Stimulated activated CD8-positive, alpha-beta memory T cell treated with anti-CD3 and anti-CD28 coated beads, Interleukin-2, amount 100 ng/mL, for 1 hour (primary cell): ENCODE measurements at places on chromosomes 5 and 9.

GRCh38 chr5:172731680-172732074 lies 39.3 kb downstream of the DUSP1 start:
- DNase-seq: no peak

DNA sequence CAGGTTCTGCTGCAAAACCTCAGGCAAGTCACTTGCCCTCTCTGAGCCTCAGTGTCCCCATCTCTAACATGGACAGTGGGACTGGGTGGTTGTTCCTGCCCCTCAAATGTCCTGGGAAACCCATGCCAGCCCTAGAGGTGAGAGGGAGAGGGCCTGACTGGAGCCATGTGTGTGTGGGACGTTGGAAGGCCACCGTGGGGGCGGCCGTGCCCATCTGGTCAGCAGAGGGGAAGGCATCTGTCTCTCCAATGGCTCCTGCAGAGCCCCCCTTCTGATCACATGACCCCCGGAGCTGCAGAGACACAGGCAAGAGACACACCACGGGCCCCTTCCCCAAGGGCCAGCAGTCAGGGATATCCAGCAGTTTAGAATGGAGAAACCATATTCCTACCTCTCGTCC lies 1.7 kb downstream of the DNM1 start:
- no peak for DNase-seq

DNA sequence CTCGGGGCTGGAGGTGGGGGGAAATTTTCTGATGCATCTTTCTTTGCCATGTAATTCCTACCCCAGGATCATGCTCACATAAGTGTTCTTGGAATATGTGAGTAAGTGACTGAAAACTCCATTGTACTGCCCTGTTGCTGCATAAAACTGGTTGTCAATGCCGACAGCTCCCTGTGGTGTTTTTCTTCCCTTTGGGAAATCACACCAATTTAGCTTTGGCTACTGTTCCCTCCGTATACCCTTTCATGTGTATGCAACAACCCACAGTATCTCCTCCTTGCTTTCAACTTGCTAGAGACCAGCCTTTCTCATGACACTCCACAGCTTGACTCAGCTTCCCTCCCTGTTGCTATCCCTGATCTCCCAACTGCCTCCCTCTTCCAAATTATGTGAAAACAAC lies 240.6 kb downstream of the TRIM32 start:
- no peak for DNase-seq

- no peak for DNase-seq
These were observed 10.2 kb downstream of the DCANP1 start for GRCh38 chr5:135436951-135437418.

DNA sequence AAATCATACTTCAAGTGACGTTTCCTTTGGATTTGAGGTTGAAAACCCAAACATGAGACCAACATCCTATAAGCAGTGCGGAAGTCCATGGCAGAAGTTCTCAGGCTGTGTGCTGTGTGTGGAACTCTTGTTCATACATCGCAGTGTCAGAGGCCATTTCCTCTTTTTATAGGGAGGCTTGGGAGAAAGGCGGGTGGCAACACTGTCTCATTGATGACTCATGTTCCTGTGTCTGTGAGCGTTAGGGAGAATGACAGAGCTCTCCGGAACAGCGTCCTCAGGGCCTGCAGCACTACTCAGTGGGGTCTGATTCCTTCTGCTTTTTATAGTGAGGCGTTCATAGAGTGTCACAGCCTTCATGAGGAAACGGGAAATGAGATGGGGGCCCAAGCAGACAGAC lies 98.8 kb upstream of the BASP1 start:
- DNase-seq: no peak

GRCh38 chr5:98627121-98627520 lies 146.3 kb upstream of the RGMB start:
- no peak for DNase-seq

- DNase-seq: no peak
These were observed 2.3 kb downstream of the EFNA5 start for GRCh38 chr5:107668154-107669095.

DNA sequence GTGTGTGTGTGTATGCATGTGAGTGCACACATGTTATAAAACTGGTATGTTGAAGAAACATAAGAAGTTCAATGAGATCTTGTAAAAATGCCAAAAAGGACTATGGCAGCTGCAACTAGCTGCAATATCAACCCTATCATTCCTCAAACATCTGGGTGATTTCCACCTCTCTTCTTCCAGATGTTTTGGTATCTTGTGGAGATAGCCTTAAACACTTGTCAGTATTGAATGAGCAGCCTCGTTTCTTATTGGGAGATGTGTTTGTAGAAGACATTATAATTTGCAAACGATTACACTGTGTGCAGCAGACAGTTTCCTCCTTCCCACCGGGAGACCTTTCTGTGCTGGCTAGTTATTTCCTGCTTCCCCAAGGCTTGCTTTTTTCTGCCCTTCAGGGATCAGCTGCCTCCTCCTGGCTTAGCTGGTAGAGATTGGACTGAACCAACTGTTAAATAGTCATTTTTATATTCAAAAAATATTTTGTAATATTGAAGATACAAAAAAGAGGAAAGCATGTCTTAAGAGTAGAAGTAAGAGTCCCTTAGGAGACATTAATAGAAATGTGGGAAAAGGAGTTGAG lies 168.4 kb upstream of the MPDZ start:
- DNase-seq: no peak

DNA sequence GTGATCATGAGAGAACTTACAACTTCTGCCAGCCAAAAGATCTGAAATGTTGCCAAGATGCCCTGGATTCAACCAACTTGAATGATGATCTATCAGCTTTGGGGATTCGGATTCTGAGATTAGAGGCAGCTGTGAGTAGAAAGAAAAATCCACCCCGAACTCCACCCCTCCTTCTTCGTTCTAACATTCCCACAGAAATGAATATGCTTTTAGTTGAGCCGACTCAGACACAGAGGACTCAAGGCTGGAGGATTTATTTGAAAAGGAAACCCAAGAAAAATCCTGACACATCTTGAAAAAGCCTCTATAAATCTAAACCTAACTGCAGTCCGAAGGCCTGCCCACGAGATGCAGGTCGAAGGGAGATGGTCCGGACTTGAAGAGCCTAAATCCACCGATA lies 275.0 kb downstream of the GAS1 start:
- no peak for DNase-seq

DNA sequence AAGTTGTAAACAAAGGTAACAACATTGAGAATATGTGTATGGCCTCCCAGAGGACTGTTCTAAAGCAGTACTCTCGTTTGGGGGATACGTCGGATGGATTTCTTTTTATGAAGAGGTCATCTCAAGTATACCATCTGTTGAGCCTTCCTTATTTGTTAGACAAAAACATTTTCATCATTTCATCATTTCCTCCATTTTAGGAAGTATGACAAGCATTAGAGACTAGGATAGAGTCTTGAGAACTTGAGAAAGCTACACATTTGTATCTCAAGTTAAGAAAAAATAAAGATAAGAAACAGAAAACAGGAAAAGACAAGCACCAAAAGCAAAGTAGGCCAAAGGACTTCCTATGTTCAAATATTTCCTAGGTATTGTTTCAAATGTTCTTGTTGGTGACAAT lies 307.0 kb downstream of the EFNA5 start:
- DNase-seq: no peak

GRCh38 chr5:141475625-141476131 lies at the start of gene PCDHGC3:
PCDHGC3 (plus strand) TSS chr5:141475966; CDS start chr5:141476117, 151 bp downstream.
- no peak for DNase-seq

GRCh38 chr5:51271261-51271660 lies 112.0 kb upstream of the ISL1 start:
- DNase-seq: no peak

GRCh38 chr5:33010846-33011245 lies 299.7 kb downstream of the NPR3 start:
- no peak for DNase-seq

DNA sequence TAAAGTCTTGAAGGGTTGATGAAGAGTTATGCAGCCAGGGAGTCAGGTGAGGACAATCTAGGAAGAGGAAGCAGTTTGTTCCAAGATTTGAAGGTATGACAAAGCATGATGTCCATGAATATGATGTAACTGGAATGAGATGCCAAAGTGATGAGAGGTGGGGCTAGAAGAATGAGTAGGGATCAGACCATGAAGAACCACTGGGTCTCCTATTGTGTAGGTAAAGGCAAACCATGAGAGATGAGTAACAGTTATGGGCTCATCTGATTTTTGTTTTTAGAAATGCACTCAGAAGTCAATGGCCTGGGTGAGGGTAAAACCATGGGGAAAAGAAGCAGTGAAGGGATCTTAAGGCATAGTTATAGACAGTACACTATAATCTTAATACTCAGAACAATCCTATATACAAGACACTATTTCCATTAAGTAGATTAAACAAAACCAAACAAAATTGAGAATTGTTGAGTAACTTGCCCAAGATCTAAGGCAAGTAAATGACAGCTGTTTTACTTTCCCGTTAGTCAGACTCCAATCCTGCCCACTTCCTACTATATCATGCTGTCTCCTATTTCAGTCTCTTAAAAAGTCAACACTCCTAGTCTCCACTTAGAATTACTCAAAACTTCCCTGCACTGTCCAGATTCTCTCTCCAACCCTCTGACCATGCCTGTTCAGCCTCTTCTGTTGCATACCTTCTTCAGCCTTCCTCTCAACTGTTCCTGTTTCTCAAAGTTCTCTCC lies 393.8 kb upstream of the MEF2C start:
- DNase-seq: no peak
